ENCODE measurements at places on chromosomes 4 and X.

- no peak for DNase-seq
These were observed 138.3 kb downstream of the AREG start for GRCh38 chr4:74583089-74583700.

DNA sequence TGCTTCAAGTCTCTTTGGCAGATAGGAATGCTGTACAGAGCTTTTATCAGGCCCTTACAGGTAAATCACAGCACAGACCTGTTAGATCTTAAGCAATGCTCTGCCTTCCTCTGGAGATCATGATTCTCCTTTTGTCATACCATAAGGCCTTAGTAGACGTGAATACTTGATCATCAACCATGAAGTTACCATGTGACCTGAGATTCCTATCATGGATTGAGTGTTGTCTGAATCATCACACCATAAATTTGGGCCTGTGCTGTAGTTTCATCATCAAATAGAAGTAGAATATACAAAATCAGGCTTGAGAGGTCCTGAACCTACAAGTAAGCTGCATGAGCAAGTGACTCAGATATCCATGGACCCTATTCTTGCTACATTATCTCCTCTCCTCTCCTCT is 466.8 kb upstream of the INTU start:
- DNase-seq: no peak

GRCh38 chr4:3452376-3452775 is 10.6 kb downstream of the HGFAC start:
- DNase-seq: no peak

- no peak for DNase-seq
These were observed 25.7 kb downstream of the SLC9B2 start for GRCh38 chr4:103050736-103051436.

Measured in activated gamma-delta T cell treated with anti-CD3 and anti-CD28 coated beads, Interleukin-2, amount 50 U/mL, for 16 hours (primary cell).